Activated CD4-positive, alpha-beta T cell treated with anti-CD3 and anti-CD28 coated beads for 1 hour (primary cell): ENCODE measurements at places on chromosomes 2 and 18.

- peak; percentile 2 for DNase-seq
These were observed 67.2 kb upstream of the SMAD7 start for GRCh38 chr18:49017813-49018553.

DNA sequence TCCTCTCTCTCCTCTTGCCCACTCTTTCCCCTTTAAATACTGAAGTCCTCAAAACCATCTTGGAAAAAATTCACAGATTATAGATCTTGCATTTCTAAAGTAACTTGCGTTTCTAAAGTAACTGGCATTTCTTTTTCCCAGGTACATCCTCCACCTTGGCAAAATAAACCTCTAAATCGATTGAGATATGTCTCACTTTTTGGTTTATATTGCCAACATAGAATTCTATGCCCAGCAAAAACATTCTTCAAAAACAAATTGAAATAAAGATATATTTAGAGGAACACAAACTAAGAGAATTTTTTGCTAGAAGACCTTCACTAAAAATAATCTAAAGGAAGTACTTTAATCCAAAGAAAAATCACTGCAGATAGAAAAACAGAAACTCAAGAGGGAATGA, 122.5 kb upstream of the RBMS1 start:
- DNase-seq: no peak

GRCh38 chr18:36297417-36298125, at the start of gene FHOD3:
Gene FHOD3, plus strand, starts transcription at chr18:36297713. Its CDS starts 123 bp downstream, at chr18:36297836.
- no peak for DNase-seq

DNA sequence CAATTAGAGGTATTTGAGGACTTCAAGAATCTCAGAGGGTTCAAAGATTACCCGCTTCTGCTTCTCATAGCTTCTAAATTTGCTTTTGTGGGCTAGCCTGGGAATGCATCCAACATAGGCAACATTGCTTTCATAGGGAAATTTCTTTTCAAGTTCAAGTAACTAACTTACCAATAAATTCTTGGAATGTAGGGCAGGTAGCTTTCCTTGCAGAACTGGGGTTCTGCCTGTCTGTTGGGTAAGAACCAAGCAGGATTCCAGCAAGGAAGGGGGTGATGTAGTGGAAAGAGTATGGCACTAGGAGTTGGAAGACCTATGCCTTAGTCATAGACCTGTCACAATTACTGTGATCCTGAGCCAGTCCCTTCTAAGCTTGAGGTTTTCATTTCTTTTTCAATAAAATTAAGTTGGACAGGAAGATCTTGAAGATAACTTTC, 164.1 kb downstream of the FHOD3 start:
- no peak for DNase-seq

- no peak for DNase-seq
These were observed 31.5 kb upstream of the LYPD6B start for GRCh38 chr2:149006883-149007543.

- no peak for DNase-seq
These were observed 111.8 kb upstream of the ASB18 start for GRCh38 chr2:236375973-236376476.

DNA sequence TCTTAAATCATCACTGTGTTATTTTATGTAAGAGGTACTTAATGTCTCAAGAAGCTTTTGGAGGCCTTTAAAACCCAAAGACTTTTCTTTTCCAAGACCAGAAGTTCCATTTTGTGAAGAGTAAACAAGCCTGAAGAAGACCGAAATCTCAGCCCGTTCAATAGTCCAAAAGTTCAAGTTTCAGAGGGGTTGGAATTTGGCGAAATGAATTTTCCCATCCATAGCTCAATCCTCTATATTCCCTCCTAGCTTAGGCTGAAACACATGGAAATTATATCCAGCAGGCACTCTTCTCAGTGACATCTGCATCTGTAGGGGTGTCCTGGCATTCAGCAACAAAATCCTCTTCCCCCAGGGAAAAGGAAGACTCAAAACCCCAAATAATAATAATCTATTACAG, 344.6 kb downstream of the ARHGAP15 start:
- no peak for DNase-seq

GRCh38 chr2:232794981-232795380, 18.6 kb upstream of the KCNJ13 start:
- DNase-seq: no peak

DNA sequence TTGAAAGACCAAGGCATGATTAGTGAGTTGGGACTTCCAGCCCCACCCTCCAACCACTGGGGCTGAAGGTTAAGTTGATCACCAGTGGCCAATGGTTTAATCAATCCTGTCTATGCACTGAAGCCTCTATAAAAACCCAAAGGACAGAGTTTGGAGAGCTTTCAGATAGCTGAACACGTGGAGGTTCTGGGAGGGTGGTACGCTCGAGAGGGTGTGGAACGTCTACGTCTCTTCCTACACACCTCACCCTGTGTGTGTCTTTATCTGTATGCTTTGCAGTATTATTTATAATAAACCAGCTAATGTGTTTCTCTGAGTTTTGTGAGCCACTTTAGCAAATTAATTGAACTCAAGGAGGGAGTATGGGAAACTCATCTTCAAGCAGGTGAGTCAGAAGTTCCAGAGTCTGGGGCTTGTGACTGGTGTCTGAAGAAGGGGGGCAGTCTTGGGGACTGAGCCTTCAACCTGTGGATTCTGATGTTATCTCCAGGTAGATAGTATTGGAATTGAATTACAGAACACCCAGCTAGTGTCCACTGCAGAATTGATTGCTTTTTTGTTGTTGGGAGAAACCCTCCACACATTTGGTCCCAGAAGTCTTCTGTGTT, 20.3 kb downstream of the ACTR3 start:
- DNase-seq: peak; percentile 61

DNA sequence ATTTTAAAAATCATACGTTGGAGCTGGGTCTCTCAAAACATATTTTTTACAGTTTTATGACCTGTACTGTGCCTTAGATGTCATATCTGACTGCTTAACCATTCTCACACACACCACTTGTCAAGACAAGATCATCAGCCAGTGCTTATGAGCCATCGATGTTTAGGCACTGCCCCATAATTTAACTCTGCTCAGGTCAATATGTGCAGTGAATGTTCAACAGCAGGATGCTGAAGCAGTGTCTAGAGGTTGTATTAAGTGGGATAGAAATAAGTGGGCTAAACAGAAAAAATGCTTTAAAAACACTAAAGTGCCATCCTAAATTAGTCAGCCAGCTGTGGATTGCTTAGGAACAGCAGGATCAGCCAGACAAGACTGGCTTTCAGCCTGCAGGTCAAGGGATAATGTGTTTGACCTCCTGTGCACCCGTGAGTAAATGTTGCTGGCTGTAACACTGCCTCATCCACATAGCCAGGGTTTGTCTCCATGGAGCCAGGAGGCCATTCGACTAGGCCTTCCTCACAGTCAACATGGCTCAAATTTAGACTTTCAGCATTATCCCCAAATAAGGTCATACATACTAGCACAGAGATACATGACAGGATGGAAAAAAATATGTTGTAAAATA, 139.0 kb upstream of the NXPH2 start:
- no peak for DNase-seq

DNA sequence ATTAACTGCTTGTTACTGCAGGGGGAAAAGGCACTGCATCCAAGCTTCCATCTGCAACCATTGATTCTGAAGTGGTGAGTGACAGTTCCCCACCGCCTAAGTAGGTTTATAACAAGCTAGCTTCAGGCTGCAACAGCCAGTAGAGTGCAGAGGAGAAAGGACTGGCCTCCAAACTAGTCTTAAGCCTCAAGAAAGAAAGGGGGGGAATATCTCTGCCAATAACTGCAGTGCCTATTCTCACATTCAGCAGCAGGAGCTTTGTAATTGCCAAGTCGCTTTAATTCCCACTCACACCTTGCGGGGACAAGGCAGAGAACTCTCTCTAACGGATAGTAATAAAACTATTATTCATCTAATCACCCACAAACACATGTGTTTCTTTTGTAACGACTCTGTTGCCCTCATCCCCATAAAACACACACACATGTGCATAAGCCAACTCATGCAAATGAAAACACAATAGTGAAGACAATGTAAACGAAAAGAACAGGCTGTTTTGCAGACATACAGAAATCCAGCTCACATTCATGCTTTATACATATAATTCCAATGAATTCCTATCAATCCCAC, 1963.3 kb upstream of the PIK3C3 start:
- no peak for DNase-seq

- no peak for DNase-seq
These were observed 298.7 kb downstream of the RND3 start for GRCh38 chr2:150188800-150189199.

- DNase-seq: no peak
These were observed 3.3 kb downstream of the UGT1A9 start for GRCh38 chr2:233674995-233675394.

DNA sequence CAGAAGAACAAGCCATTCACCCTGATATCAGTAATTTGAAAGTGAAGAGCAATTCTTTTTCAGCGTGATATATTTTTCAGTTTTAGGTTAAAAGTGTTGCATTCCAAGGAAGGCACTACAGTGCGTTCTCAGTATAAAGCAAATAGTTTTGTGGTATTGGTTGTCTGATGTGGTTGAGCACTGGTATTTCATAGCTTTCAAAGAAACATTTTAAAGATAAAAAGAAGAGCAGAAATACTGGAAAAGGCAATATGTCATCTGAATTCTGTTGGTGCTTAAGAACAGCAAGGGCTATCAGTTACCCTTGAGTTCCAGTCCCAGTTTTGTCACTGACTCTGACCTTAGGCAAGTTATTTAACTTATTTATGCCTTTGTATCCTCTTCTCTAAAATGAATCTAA, 191.6 kb downstream of the BABAM2 start:
- no peak for DNase-seq

DNA sequence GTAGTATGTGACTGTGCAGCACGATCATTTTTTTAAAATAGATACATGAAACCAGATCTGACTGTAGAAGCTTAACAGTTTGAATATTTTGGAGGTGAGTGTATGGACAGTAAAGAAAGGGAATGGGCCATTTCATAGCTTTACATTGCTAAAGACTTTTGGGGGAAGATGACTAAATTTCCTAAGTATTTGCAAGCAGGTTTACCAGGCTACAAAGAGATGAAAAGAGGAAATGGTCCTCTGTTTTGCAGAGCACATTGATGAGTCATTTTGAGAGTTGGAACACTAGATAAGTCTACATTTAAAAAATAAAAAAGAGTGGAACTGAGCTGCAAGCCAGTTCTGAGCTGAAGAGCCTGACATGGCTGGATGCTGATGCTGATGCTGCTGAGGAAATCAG, 115.7 kb upstream of the LRATD1 start:
- DNase-seq: no peak

DNA sequence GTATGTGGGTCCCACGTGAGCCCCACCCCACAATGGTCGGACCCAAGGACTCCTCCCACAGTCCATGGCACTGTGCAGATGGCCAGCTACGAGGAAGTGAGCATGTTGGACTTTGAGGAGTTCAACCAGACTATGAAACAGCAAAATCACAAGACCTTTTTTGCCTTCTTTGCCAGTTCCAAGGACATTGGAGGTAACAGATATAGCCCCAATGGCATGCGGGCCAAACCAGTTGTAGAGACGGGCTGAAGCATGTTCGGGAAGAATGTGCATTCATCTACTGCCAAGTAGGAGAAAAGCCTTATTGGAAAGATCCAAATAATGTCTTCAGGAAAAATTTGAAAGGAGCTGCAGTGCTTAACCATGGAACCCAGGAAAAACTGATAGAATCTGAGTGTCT, 12.6 kb downstream of the DNER start:
- DNase-seq: no peak

- no peak for DNase-seq
These were observed 93.6 kb upstream of the HNMT start for GRCh38 chr2:137870682-137871081.

DNA sequence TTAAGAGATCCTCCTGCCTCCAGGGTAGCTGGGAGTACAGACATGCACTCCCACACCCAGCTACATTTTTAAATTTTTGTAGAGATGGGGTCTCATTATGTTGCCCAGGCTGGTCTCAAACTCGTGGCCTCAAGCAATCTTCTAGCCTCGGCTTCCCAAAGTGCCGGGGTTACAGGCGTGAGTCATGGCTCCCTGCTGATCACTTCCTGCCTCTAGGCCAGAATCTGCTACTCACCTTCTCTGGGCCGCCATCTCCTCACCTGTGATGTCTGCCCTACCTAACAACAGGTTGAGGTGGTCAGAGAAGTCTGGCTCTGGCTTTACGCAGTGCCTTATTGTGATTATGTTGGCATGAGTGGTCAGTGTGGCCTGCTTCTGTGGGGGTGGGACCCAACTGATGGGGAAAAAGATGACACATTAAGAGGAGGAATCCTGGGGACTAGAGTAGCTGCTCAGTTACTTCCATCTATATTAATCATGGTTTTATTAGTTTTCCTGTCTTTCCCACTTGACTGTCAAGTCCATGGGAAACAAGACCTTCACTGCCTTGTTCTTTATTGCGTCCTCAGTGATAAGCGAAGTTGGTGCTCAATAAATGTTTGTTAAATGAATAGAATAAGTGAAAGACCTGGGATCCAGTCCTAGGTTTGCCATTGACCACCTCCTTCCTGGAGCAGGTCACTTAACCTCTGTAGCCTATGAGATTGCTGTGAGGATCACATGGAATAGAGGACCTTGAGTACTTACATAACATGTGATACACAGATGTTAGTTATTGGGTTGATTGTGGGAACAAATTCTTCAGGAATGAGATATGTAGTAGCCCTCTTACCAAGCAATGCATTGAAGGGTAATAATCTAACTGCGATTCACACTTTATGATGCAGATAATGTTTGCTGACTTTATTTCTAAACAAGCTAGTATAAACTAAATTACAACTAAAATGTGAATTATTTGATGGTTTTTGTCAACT, 15.7 kb downstream of the KCTD1 start:
- no peak for DNase-seq

- DNase-seq: no peak
These were observed 1.7 kb downstream of the CYB5A start for GRCh38 chr18:74290021-74290420.

DNA sequence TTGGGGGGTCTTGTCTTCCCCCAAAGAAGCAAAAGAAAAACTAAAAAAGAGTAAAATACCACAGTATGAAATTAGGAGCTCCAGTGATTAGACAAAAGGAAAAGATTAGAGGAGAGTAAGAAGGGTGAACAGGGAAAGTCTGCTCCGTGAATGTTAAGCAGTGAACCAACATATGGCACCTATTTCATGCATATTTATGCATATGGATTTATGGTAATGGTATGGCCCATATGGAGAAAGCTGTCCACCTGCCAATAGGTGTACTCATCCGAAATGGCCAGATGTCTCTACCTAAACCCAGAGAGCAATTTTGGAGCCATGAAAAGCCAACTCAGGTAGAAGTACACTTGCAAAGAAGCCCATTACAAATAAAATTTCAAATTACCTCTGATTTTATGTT, 404.0 kb upstream of the RAB6C start:
- no peak for DNase-seq

- DNase-seq: peak; percentile 36
These were observed 3.5 kb upstream of the BCL2 start for GRCh38 chr18:63322908-63323634.

GRCh38 chr2:58865436-58865835, 624.3 kb upstream of the FANCL start:
- DNase-seq: no peak

- DNase-seq: no peak
These were observed 50.5 kb downstream of the IMPA2 start for GRCh38 chr18:12031846-12032245.
